HCEC 1CT (cell line): ENCODE measurements at places on chromosomes 7 and 10.

DNA sequence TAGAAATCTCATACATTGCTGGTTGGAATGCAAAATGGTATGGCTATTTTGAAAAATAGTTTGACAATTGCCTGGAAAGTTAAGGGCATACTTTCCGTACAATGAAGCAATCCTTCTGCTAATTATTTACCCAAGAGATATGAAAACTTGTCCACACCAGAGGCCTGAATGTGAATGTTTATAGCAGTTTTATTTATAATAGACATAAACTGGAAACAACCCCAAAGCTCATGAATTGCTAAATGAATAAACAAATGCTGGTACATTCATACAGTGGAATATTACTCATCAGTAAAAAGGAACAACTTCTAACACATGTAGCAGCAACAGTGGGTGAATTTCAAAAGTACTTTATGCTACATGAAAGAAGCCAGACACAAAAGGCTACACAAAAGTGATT, 42.7 kb downstream of the MMRN2 start:
- peak; percentile 46 for DNase-seq

GRCh38 chr10:36765782-36766414, 359.5 kb upstream of the ANKRD30A start:
- DNase-seq = no peak

- DNase-seq = no peak
These were observed 546 bp upstream of the HOXA3 start for GRCh38 chr7:27152816-27153442.

GRCh38 chr7:86668315-86668714, 24.6 kb downstream of the GRM3 start:
- no peak for DNase-seq

DNA sequence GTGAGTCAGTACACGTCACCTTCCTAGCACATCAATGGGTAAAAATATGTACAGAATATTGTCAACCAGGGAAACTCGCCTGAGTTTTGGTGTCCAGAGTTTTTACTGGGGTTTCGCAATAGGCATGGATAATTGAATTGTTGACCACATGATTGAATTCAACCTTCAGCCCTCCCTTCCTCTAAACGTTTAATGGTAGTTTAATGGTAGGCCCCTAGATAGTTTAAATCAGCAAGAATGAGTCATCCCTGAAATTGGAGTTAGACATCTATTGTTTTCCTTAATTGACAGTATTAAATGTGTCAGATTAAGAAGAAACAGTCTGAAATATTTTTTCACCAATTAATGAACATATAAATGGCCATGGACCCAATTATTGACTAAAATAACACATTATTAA, 57.8 kb upstream of the CACNA2D1 start:
- DNase-seq = no peak

DNA sequence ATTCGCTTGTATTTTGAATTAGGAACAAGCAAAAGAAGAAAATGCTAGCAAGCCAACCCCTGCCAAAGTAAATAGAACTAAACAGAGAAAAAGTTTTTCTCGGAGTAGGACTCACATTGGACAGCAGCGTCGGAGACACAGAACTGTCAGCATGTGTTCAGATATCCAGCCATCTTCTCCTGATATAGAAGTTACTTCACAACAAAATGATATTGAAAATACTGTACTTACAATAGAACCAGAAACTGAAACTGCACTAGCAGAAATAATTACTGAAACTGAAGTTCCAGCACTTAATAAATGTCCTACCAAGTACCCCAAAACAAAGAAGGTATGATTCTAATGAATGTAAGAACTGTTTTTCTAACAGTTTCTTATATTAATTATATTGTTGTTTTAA, 87.9 kb downstream of the KMT2E start:
- DNase-seq = no peak

- no peak for DNase-seq
These were observed 938 bp upstream of the TCTN3 start for GRCh38 chr10:95694665-95695064.

GRCh38 chr7:41189866-41190265, 513.0 kb downstream of the INHBA start:
- DNase-seq = peak; percentile 99

DNA sequence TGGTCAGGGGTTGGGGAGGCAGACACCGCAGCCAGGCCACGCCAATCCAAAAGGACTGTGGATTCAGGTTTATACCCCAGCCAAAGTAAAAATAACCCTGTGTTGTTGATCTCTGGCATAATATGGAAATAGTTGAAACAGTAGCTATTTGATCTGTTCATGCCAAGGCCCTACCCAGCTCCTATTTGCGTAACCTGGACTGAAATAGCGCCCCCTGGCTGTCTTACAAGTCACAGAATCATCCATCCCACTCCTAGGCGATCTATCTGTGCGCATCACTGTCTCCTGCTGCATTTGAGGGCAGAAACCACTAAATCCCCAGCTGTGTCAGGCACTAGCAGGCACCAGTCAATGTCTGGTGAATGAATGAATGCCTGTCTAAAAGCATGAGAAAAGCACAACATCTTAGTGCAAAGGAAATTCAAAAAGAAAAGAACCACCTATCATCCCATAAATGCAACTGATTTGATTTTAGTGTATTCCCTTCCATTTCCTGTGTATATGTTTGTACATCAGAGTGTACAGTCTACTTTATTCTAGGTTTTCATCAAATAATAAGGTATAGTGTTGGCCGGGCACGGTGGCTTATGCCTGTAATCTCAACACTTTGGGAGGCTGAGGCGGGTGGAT, 160.0 kb downstream of the SLIT1 start:
- peak; percentile 54 for DNase-seq

DNA sequence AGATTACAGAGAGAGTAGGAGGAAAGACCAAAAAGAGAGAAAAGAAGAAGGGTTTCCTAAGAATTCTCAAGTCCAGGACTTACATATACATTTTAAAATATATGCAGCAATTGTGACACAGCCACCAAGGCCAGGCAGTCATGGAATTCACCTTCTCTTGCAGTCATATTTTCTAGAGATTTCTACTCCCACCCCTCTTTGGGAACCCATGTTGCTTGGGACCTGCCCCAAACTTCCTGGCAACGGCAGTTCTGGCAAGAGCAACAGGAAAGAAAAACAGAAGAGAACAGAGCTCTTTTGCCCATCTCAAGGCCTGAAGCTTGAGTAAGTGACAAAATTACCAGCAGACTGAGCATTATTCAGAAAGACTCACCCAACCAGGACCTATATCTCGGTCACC, 128.3 kb upstream of the ASAH2 start:
- no peak for DNase-seq

- DNase-seq = no peak
These were observed 38.4 kb upstream of the PLXNA4 start for GRCh38 chr7:132614428-132615318.

DNA sequence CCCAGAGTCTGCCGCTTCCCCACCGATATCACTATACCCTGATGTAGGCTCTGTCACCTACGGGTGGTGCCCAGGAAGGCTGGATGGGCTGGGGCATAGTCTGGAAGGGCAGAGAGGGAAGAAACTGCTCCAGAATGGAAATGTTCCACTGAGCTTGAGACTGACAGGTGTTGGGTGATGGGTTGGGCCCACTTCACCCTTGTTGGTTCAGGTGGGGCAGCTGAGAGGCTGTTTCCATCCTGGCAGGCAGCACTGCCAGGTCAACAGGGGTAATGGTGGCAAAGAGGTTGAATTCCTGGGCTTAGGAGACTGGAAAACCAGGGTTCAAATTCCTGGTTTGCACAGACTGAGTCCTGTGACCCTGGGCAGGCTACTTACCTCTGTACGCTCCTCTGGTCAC, 28.5 kb upstream of the FRAT2 start:
- no peak for DNase-seq

GRCh38 chr7:43693687-43694398, 35.5 kb downstream of the COA1 start:
- peak; percentile 92 for DNase-seq

GRCh38 chr10:20993830-20994527, 96.9 kb upstream of the NEBL start:
- DNase-seq = peak; percentile 48

DNA sequence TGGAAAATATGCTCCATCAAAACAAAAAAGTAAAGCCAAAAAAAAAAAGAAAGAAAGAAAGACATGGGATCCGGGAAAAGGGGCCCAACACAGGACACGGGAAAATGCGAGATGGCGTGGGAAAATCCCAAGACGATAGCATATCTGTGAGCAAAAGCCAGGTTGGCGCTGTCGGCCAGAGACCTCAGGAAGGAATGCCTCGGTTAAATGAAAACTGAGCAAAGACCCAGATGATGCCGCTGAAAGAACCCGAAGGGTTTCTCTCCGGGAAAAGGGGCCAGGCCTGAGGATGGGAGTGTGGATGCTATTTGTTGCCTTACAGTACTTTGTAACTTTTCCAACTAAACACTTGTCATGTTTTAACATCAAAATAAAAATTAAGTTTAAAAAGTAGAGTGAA, 49.5 kb upstream of the PPP2R2D start:
- DNase-seq = no peak

DNA sequence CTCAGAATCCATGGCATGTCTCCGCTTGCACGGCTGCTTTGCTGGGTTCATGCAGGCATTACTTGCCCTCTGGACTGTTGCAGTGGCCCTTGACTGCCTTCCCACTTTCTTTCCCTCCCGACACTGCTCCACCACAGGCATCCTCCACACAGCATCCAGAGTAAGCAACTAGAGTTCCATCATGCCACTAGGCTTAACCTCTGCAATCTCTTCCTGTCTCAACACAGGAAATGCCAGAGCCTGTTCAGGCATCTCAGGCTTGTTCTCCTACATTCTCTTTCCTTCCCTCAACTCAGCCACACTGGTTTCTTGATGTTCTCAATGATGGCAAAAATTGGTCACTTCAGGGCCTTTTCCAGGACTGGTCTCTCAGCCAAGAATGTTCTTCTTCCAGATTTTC, 284.5 kb upstream of the KLF6 start:
- peak; percentile 66 for DNase-seq

DNA sequence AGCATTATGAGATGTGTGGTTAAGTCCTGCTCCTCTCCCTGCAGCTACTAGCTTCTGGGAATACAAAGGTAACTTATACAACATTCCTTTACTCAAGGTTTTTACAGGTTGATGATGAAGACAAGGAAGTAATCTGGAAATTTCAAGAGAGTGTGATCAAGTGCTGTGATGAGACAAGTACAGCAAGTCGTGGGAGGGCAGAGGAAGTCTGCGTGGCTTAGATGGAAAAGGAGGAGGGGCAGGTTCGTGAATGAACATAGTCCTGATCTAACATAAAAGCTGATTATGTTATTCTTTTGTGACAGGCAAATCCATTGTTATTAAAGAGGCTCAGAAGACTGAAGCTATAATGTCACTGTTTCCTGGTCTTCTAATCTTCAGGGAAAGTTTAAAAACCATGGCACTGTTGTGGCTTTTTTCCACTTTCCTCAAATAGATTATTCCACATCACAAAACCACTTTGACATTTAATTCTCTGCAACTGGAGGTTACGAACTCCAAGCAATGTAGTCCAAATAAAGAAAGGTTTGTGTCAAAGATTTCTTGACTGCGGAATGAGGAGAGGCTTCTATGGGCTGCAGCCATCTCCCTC, 84.1 kb downstream of the CPXM2 start:
- no peak for DNase-seq

DNA sequence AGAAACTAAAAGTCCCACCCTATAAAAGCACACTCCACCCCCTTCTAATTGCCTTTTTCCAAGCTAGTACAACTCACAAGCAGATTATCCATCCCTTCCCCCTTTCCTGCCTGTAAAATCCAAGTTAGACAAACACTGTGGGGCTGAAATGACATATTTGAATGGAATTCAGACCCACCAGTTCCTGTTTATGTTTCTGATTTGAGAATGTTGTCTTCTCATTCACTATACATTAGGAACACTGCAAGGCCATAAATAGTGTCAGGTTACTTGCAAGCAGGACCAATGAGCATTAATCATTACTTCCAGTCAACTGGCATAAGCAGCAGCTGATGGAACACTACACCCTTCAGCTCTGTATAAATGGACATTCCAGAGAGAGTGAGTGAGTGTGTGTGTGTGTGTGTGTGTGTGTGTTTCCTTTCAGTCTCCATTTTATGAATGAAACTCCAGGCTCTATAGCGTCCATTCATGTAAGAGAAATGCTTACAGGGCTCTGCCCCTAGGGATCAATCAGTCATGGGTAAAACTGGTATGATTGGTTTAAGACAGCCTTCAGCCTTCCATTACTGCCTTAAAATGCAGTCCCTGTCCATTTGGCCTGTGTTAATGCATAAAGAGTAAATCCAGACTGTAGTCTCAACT, 69.3 kb downstream of the ETV1 start:
- peak; percentile 100 for DNase-seq

- no peak for DNase-seq
These were observed 249.9 kb upstream of the SMIM30 start for GRCh38 chr7:113368256-113368655.
